ENCODE measurements at places on chromosomes 4 and X. TPM values are rescaled to one million over a fixed set of nuclear protein-coding genes. Genes with fewer than 3 reads are reported as not detected.

The AMTN gene
- total RNA-seq = not detected

The RTL9 gene
- total RNA-seq = 0.57 TPM

The FOXP3 gene
- not detected for total RNA-seq

The PARM1 gene
- 12.9 TPM for total RNA-seq

The ADGRG4 gene
- total RNA-seq = not detected
